Activated T-cell treated with anti-CD3 and anti-CD28 coated beads for 48 hours (primary cell): ENCODE measurements at places on chromosomes 3 and 15.

- DNase-seq = no peak
Observed at GRCh38 chr3:122469659-122470058, 45.1 kb downstream of the KPNA1 start.

DNA sequence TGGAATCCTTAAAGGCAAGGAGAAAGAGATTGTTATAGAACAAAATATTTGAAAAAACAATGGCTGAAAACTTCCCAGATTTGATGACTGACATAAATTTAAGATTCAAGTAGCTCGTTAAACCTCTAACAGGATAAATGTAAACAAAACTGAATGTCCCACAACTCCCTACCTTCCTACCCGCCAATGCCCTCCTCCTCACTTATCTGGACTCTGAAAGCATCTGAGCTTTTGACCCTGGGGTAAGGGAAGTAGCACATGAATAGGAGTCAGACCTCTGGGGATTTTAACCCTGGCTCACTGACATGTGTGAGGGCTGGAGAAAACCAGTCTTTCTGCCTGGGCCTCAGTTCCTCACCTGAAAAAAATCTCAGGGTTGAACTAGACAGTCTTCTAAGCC lies 26.9 kb downstream of the CYP19A1 start:
- no peak for DNase-seq

- no peak for DNase-seq
Observed at GRCh38 chr15:40785814-40786213, 16.0 kb downstream of the C15orf62 start.

GRCh38 chr3:184718431-184718830 lies 6.6 kb upstream of the MAGEF1 start:
- no peak for DNase-seq

GRCh38 chr15:79329171-79329611 lies 18.3 kb downstream of the TMED3 start:
- no peak for DNase-seq

- DNase-seq = no peak
Observed at GRCh38 chr3:140493271-140493670, 184.6 kb upstream of the TRIM42 start.

- no peak for DNase-seq
Observed at GRCh38 chr15:65926899-65927298, 57.6 kb downstream of the RAB11A start.

- DNase-seq = no peak
Observed at GRCh38 chr3:96959901-96960641, 145.7 kb downstream of the EPHA6 start.

DNA sequence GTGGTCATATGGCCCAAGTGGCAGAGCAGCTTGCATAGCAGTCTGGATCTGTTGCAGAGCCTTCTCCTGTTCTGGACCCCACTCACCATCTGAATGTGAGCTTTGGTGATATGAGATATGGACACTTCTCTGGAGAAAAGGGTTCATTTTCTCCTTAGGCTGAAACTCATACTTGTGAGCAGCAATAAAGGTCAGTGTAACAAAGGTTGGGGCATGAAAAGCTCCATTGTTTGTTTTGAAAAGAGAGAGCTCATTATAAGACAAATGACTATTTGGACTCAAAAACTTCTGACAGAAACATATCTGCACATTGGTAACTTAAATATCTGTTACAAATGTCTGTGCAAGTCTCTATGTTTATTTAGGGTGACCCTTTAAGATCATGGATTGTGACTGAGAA lies 517.3 kb downstream of the MFSD1 start:
- DNase-seq = no peak

GRCh38 chr3:78050276-78051065 lies 1010.6 kb downstream of the ROBO2 start:
- no peak for DNase-seq

GRCh38 chr3:181581656-181582055 lies 130.1 kb upstream of the SOX2 start:
- no peak for DNase-seq

GRCh38 chr15:88252441-88252840 lies 4.1 kb downstream of the NTRK3 start:
- no peak for DNase-seq
